ENCODE measurements at places on chromosomes 7 and 10.

DNA sequence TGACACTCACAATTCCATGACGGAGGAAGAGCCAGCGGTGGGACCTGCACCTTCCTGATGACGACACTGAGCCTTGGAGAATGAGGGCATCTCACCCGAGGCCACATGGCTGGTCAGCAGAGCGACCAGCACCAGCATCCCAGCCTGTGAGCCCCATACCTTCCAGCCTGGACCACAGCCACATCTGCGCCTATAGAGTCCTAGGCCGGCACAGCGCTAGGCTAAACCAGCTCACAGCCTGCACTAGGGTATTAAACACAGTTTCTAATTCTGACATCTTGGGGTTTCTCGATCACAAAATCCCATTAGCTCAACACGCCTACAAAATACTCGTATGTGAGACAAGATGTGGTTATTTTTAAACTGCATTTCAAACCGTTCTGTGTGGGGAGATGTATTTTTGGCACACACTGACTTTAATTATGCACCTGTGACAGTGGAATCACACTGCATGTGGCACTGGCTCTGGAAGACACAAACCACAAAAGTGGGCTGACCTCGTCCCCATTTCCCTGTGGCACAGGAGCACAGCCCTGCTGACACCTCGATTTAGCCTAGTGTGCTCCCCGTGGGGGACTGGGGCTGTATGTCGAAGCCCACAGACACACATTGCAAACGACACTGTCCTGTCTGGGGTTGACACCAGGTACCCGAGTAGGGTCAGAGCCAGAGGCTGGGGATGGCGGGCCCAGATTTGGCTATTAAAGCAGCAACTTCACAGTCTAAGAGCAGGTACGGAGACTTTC is 32.5 kb downstream of the CPXM2 start:
- DNase-seq, result no peak

DNA sequence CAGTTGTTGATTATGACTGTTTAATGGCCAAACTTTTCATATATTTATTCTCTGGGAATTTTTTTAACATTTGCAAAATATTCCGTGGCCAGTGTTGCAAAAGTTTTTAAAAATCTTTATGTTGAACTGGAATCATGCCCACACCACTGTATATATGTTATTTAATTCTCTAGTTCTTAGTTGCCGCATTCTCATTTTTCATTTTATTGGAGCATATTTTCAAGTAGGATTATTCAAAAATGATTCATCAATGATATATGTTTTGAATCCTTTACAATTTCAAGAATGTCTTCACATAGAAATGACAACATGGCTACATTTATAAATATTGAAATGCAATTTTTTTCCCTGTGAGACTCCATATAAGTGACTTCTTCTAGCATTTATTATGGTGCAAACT is 188.6 kb upstream of the LRRTM3 start:
- DNase-seq, result peak; percentile 82

GRCh38 chr7:103813970-103814369 is 175.5 kb downstream of the RELN start:
- DNase-seq, result no peak

GRCh38 chr7:158004123-158004490 is 583.5 kb downstream of the PTPRN2 start:
- no peak for DNase-seq

DNA sequence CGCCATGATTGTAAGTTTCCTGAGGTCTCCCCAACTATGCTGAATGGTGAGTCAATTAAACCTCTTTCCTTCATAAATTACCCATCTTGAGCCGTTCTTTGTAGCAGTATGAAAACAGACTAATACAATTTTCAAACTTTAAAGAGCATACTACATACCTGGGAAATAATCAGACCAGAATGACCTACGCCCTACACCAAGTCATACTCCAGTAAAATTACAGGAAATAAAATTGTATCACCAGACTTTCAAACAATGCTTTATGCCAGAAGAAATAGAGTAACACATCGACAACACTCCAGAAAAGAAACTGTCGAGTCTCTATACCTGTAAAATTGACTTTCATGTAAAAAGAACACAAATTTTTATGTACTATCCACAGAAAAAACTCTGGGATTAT is 18.7 kb downstream of the RSU1 start:
- DNase-seq, result no peak

Data from fibroblast of skin of scalp (primary cell).